ENCODE measurements at places on chromosomes 12 and 14.

DNA sequence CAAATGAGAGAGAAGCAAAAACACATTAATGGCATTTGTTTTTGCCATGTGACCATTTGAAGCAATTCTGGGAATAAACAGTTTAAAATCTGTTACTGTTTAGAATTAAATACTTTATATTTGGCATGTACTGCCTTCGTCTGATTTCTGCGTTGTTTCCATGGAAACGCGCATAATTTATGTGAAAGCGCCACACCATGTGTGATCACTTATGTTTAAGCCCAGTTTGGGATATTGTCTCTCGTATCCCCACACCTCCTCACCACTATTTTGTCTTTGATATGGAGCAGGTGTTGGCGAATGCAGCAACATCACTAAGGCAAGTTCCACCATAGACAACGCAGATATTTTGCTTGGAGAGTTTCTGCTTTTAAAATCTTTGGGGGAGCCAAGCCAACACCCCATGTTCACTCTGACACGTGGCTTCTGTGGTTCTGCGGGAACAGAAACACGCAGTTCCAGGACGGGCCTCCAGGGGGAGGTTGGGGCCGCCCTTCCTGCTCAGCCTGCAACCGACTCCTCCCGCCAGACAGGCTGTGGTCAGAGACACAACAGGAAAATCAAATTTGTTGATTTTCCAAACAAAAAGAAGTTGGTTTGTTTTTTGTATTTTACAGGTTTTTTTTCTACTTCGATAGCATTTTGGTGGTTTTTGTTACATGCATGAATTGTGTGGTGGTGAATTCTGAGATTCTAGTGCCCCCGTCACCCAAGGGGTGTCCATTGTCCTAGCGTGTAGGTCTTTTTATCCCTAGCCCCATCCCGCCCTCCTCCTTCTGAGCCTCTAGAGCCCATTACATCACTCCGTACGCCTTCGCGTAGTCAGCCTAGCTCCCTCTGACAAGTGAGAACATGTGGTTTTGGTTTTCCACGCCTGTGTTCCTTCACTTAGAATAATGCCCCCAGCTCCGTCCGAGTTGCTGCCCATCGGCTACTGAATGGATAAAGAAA is 101.9 kb upstream of the SFSWAP start:
- peak; percentile 97 for DNase-seq

- peak; percentile 16 for DNase-seq
Observed at GRCh38 chr12:52496590-52497071, 3.6 kb upstream of the KRT6A start.

GRCh38 chr12:68844788-68845695 is 37.1 kb downstream of the MDM2 start:
- no peak for DNase-seq

GRCh38 chr12:72511906-72512305 is 239.7 kb downstream of the TRHDE start:
- peak; percentile 4 for DNase-seq

- DNase-seq, result no peak
Observed at GRCh38 chr12:7695566-7696197, at the start of gene GDF3. Gene GDF3, minus strand, starts transcription at chr12:7695775. Its CDS starts 47 bp downstream, at chr12:7695728.
